ENCODE measurements at places on chromosomes 7 and 10. TPM values are rescaled to one million over a fixed set of nuclear protein-coding genes. Genes with fewer than 3 reads are reported as not detected.

The NPFFR1 gene
- not detected for total RNA-seq

The MRLN gene
- not detected for total RNA-seq

GRCh38 chr10:79345241-79346011 is 1.8 kb upstream of the PPIF start:
- no peak for DNase-seq

DNA sequence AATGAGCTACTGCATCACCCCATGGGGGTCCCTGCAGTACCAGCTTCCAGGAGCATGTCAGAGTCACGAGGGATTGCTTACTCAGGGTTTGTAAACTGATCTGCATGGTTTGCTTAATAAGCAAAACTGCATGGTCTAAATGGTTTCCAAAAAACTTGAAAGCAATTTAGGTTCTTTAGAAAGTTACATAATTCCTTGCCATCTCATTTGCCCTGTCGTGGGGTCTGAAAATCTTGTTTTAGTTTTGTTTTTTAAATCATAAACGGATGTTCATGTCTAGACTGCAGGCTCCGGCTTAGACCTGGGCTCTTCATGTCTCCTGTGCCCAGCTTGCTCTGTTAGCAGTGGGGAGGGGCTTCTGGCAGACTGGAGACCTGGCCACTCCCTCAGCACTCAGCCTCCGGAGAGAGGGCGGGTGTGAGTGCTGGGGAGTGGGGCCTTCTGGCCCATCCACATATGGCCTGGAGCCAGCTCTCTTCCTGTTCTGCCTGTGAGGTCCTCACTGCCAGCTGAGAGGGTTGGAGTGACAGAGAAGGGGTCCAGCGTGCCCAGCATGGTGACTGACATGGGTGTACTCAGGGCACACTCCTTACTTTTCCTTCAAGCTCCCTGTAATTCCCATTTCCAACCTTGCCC is 17.5 kb downstream of the PRF1 start:
- peak; percentile 15 for DNase-seq

DNA sequence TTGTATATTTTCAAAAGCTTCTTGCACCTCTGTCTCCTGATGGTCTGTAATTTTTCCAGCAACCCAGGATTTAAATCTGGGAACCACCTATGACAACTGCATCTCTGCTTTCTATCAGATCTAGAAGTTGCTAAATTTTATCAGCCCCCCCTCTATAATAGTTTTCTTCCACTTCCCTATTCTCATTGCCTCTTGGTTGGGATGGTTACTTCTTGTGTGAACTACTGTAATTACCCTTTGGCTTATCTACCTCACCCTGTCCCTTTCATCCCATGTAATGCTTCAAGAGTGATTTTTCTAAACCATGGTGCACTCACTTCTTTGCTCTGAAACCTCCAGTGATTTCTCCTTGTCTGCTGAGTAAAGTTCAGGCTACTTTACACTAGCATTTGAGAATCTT is 92.3 kb downstream of the BMPR1A start:
- DNase-seq = no peak

Data from activated CD4-positive, alpha-beta T cell treated with anti-CD3 and anti-CD28 coated beads for 36 hours (primary cell).